IPS-NIHi11 (cell line): ENCODE measurements at places on chromosomes 4 and X.
A peak's percentile ranks its signal among the peaks of the same experiment; 100 is the strongest.

- DNase-seq: no peak
These were observed 259.4 kb upstream of the CENPE start for GRCh38 chr4:103457566-103457965.

DNA sequence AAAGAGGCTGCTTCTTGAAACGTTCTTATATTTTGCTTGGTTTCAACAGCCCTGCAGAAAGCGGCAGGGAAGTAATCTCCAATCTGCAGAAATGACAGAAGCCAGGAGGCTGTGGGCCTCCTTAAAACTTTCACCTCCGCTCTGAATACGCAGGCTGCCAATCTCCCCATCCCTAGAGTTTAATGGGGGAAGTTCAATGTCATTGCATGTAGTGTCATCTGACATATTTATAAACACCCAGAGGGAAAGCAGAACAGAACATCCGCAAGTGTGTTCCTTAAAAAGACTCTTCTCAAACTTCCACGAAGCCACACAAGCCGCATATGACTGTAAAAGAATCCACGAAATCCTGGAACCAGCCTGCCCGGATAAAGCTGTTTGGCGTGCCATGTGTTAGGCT is 148.8 kb upstream of the TBL1X start:
- DNase-seq: no peak

- no peak for DNase-seq
These were observed 81.1 kb downstream of the PPP2R2C start for GRCh38 chr4:6391186-6391851.

GRCh38 chrX:100648458-100649417 is 4.7 kb downstream of the SRPX2 start:
- DNase-seq: no peak

GRCh38 chr4:81981218-81981617 is 392.6 kb downstream of the HNRNPD start:
- no peak for DNase-seq

DNA sequence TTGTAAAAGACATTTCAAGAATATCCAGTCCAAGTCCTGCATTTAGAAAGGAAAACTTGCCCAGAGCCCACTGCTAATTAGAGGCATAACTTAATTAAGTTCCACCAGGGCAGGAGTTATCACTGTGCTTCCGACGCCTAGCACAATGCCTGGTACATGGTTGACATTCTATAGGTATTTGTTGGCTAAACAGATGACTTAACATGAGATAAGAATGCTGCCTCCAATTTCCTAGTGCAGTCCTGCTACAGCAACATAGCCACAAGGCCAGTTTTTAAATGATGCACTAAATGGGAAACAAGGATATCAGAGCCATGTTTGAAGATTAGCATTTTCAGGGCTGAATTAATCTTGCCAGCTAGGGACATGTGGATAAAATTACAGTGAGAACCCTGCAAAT is 164.1 kb downstream of the RASL11B start:
- DNase-seq: no peak

- peak; percentile 16 for DNase-seq
These were observed 432.2 kb downstream of the SMARCA1 start for GRCh38 chrX:129091097-129091496.

- DNase-seq: peak; percentile 25
These were observed 183.3 kb downstream of the ZIC3 start for GRCh38 chrX:137749246-137749645.

DNA sequence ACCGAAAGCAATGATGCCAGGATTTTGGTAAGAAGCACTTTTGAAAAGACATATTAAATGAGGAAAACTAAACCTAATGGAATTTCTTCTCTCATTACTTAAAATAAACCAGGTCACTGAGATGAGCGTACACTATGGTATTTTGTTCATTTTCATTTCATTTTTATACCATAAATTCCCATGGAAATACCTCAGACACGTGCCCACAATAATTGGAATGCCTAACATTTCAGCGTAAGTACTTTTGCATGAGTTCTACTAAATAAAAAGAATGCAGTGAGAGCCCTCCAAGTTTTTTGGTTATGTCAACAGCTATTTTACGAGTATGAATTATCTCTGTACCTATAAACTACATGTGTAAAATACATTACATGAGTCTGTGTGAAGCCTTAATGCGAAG is 3.2 kb downstream of the CAMK2D start:
- no peak for DNase-seq

GRCh38 chr4:78205591-78205990 is 148.5 kb downstream of the FRAS1 start:
- DNase-seq: peak; percentile 23

DNA sequence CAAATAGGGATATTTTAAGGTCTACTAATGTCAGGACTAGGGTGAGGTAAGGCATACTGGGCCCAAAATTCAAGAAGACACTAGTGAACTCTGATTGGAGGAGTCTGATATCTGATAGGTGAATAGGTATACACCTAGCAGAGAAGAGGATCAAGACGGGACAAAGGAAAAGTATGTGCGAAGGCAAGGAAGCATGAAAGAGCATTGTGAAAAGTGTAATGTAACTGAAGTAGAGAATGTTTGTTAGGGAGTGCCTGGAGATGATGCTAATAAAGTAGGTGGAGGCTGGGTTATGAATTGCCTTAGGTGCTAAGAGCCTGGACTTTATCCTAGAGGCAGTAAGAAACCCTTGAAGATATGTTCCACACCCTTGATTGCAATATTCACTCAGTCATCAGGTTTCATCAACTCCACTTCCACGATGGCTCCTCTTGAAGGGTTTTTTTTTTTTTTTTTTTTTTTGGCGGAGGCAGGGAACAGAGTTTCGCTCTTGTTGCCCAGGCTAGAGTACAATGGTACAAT is 49.9 kb upstream of the XIAP start:
- DNase-seq: no peak

GRCh38 chrX:153412746-153413720 is 1.8 kb downstream of the ZFP92 start:
- DNase-seq: no peak

DNA sequence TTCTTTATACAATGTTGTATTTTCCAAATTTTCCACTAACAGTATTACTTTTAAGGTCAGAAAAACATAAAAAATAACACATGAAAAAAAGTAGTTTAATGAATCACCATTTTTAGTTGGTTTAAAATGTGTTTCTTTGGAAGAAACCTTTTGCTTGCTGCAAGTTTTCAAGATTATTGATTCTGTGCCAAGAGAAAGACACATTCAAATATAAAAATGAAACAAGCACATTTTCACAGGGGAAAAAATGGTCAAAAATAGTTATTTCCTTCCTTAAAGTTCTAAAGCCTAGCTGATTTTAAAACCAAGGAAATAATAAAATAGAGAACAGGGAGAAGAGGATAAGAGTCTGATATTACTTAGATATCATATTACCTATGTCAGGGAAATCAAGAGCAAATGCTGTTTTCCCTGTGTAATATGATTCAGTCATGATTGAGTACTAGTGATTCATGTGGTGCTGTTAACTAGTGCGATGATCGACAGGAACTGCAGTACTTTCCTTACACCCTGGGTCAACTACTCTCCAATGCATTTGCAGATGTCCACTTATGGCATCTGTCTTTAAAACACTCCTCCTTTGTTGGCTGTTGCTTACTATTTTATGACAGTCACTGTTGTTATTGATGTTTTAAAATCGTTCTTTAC is 103.8 kb downstream of the CAMK2D start:
- DNase-seq: no peak

DNA sequence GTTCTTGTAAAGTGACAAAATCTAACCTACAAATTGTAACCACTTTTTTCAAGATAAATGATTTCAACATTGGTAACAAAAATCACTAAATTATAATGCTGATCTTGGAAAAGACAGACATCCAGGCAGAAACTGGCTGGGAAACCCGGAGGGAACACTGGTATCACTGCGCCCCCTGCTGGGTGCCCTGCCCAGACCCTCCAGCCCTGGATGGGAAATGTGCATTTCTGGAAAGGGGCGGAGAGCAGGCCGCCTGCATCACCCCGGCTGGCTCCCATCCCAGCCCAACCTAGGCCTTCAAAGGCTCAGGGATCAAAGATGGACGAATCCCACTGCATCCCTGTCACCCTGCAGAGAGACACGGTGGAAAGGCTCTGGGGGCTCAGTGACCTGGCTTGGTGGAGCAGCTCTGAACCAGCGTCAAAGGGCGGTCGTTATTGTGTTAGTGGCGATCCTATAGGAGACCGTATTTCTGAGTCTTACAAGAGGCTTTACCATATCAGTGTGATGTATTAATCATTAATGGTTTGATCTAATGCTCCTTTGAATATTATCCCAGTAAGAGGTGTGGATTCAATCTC is 37.3 kb downstream of the ACOX3 start:
- peak; percentile 96 for DNase-seq

GRCh38 chr4:7694324-7694723 is 245.3 kb downstream of the AFAP1 start:
- DNase-seq: no peak

GRCh38 chr4:15551740-15552446 is 82.2 kb downstream of the CC2D2A start:
- no peak for DNase-seq

DNA sequence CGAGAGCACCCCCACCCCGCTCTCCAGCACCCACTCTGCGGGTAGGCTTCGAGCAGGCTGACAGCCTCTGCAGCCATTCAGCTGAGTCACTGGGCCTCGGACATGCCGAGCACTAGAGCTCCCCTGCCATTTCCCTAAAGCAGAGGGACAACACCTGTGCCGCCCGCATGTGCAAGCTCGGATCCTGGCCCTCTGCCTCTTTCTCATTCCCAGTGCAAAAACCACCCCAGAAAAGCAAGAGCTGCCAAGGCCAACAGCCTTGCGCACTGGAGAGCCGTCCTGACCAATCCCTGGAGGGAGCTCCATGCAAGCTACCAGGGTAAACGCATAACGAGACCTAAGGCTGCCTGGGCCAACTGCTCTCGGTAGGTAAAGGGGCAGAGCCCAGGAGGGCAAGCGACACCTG is 5.3 kb downstream of the HCFC1 start:
- no peak for DNase-seq
